ENCODE measurements at places on chromosomes 4 and X.

GRCh38 chrX:71945237-71945805 is 34.7 kb downstream of the NHSL2 start:
- no peak for DNase-seq

DNA sequence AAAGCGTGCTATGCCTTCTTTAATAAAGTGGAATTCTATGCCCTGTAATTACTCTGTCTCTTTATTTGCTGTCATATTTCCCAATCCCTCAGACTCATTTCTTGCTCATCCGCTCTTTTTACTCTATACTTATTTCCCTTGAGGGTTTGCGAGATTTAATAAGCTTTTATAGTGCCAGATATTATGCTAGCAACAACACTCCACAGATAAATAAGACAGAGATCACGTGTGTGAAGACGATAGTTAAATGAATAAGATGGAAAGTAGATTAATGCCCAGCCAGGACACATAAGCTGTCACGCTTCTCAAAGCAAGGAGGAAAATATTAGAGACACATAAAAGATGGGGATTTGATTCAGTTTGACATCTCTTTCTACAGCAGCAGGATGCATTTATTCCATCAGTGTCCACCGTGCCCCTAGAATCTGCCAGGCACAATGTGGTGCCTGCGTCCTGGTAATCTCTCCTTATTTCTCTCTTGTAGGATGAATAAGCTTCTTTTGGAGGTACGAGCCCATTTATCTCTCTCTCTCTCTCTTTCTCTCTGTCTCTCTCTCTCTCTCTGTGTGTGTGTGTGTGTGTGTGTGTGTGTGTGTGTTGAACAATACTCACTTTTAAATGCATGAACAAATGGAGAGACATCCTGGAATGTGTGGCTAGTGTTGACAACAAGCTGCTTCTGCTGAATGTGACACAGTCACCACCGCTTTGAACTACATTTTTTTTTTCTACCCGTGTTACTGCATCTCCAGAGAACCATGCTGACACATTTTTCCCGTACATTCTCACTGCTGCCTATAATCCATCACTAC is 48.2 kb downstream of the TMEM156 start:
- no peak for DNase-seq

GRCh38 chr4:159925770-159926169 is 822.9 kb downstream of the RAPGEF2 start:
- no peak for DNase-seq

DNA sequence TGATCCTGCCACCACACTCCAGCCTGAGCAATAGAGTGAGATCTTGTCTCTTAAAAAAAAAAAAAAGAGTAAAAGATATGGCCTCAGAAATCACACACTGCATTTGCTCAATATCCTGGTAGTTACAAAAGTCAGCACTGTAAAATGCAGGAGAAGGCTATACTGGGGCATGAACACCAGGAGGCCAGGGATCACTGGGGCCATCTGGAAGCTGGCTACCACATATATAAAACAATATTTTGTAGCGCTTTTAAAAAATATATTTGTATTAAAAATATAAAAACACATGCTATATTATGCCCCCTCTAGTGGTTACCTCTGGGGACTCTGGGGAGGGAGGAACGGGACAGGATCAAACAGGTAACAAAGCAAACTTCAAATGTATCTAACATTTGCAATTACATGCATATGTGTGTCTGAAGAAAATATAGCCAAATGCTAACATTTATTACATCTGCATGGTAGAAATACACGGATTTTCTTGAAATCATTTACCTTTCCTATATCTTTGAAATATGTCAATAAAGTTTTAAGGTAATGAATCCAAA is 4.0 kb downstream of the C4orf46 start:
- no peak for DNase-seq

GRCh38 chr4:109303140-109303496 is 660 bp upstream of the COL25A1 start:
- DNase-seq: no peak

- DNase-seq: no peak
These were observed 29.8 kb upstream of the RELL1 start for GRCh38 chr4:37715889-37716402.

DNA sequence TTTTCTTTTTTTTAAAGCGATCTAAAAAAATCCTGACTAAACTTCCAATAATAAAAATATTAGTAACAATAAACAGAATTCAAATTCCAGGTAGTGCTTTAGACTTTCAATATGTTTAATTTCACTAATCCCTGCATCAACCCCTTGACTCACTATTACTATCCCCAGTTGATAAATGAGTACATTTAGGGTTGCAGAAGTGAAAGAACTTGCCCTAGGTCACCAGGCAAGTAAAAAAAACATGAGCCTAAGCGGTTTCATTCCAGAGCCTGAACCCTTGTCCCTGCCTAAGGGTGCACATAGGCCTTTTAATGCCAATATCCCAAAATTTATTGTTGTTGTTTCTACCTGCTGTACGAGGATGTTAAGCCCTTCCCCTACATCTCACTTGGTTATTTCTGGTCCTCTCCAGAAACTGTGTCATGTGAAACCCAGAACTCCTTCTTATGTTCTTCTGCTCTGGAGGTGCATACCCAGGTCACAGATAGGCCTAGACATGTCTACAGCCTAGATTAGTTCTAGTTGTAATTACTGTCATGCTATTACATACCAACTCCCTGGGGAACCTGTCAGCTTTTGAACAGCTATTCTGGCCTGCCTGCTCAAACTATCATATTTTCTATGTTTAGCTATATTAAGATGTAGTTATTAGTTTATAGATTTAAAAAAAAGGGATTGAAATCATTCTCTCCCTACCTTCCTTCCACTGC is 244.5 kb upstream of the PITX2 start:
- DNase-seq: no peak

DNA sequence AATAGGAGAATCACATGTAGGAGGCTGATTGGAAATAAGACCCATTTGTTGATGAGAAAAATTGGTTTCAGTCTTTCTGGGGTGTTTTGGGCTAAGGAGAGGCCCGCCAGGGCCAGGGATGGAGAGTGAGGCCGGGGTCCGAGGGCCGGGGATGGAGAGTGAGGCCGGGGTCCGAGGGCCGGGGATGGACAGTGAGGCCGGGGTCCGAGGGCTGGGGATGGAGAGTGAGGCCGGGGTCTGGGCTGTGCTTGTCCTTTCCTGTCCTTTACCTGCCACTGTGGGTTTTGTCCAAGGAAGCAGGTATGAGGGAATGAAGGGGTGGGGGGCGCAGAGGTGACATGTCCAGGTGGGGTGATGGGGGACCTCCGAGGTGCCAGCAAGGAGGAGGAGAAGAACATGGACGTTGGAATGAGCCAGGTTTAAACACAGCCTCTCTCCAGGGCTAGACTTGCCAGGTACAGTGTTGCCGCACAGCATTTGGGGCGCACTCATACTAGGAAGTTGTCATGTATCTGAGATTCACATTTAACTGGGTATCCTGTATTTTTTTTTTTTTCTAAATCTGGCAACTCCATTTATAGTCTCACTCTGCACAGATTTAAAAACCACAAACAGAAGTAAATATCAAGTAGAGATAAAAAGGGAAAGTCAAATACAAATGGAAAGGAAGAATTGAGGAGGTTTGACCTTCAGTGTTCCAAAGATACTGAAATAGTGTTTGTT is 8.8 kb downstream of the RGS12 start:
- no peak for DNase-seq

GRCh38 chr4:2830632-2831610 is 12.7 kb upstream of the ADD1 start:
- DNase-seq: no peak

DNA sequence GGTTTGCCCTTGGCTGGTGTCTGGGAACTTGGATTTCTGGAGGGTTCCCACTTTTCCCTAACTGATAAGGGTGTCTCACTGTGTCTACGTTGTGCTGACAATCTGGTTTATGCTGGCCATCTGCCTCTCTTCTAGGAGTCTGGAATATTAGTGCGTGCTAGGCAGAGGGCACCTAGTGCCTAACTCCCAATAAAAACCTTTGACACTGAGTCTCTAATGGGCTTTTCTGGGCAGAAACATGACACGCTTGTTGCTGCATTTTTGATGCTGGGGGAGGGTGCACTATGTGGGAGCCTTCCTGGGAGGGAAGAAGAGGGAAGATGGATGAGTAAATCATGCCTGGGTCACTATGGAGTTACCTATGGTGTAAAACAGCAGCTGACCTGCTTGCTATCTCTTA is 16.3 kb upstream of the ZNF41 start:
- DNase-seq: no peak

DNA sequence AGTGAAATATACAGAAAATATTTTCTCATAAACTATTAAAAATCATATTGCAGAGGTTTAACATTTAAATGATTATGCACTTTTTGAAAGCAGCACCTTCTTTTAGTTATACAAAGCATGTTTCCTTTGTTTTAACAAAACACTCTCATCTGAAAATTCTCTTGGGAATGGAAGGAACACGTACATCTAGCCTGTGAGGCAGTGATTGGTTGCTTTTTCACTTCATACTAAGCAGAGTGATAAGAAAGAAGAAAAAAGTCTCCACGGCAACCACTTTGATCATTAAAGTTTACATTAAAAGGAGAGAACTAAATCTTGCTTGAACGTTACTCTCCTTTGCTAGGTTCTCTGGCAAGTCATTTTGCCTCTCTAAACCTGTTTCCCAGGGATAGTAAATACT is 41.7 kb upstream of the H2AZ1 start:
- DNase-seq: no peak

- DNase-seq: no peak
These were observed 19.6 kb downstream of the CYP2U1 start for GRCh38 chr4:107950746-107951540.

DNA sequence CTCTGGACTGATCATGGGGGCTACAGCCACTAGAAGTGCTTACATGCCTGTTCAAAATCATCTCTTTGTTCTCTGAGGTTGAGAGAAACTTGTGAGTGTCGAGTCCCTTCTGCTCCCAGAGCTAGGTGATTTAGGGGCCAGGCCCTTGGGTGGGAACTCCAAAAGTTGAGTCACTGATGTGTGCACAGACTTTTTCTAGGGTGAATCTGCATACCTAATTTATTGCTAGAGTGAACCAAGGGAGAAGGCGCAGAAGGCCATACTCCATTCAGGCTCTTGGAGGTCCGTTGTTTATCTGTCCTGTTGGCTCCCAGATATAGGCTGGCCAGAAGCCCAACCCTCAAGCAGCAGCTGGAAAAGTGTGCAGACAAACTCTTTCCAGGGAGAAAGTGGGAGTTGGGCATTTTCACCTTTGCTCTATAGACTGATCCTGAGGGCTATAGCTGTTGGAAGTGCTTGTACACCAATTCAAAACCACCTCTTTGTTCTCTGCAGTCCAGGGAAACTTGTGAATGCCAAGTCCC is 80.8 kb upstream of the ARX start:
- DNase-seq: no peak

DNA sequence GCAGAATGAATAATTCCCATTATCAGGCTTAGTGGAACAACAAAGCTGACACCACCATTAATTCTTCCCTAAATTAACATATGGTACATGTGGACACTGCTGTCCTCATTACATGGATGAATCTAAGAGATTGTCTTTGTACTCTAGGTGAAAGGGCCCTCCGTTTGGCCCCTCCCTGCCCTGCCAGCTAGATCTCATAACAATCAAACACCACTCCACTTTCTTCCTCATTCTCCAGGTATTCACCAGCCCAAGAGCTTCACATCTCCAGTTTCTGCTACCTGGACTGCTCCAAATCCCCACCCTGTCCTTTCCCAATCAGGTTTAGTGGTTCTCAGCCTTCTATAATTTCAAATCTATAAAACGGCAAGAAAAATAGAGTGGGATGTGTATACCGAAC is 3.8 kb downstream of the HSD17B11 start:
- DNase-seq: no peak

DNA sequence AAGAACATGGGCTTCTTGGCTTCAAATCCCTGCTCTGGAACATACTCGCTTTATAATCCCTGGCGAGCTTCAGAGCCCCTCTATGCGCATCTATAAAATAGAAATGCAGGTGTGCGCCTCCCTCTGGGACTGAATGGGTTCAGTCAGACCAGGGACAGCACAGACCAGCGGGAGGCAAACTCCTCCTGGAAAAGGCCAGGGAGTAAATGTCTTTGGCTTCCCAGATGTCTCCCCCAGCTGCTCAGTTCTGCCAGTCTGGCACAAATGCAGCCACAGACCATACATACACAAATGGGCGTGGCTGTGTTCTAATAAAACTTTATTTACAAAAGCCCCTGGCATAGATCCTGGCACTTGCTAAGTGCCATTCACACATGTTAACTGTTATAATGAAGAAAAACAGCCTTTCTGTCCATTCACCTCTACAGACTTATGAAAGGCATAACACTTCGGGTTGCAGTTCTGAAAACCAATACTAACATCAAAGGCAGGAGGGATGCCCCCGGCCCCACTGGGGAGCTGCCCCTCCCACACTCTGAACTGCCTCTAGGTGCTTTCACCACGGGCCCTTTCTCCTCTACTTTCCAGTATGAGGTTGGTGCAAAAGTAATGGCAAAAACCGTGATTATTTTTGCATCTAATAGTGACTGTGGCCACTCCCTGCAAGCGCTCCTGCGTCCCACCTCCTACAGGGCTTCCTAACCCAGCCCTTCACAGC is 4.6 kb downstream of the JAKMIP1 start:
- no peak for DNase-seq

DNA sequence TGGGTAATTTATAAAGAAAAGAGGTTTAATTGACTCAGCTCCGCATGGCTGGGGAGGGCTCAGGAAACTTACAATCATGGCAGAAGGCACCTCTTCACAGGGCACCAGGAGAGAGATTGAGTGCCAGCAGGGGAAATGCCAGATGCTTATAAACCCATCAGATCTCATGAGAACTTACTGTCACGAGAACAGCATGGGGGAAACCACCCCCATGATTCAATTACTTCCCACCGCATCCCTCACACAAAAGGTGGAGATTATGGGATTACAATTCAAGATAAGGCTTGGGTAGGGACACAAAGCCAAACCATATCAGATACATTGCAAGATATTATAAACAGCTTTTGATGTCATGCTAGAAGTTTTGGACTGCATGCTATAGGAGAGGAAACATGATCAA is 204.3 kb downstream of the VEGFC start:
- DNase-seq: no peak

DNA sequence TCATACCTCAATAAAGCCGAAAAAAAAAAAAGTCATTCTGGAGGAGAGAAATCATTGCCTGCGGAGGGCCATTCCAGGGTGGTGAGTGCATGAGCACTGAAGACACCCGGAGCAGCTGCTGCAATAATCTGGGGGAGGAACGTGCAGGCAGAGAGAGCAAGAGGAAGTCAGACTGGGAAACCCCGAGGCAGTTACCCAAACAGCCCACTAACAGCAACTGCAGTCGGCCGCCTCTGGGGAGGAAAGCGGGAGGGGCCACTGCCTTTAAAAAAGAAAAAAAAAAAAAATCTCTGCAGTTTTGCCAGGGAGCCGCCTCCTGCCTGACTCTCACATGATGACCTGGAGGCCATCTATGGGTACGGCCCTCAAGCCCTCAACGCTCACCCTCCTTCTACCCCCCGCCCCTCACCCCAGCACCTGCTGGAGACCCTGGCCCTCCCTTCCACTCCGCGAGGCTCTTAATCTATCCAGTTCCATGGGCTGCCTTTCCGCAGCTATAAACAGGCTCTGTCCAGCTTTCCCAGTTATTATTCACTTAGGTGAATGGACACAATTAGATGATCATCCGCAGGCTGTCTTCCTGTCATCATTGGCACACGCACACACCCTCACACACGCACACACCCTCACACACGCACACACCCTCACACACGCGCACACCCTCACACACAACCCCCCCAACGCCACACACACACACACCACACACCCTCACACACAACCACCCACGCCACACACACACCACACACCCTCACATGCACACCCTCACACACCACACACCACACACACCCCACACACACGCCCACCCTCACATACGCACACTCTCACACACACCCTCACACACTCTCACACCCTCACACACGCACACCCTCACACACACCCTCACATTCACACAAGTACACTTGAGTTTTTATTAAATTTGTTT is 3.4 kb upstream of the AVPR2 start:
- DNase-seq: no peak

All from omental fat pad (tissue), 4 donors.